Activated CD4-positive, alpha-beta T cell treated with anti-CD3 and anti-CD28 coated beads, Interleukin-2, amount 10 ng/mL, durations not matched to agents 7 days and 5 days (primary cell): ENCODE measurements at places on chromosomes 13 and 19.
A peak's percentile ranks its signal among the peaks of the same experiment; 100 is the strongest.

- H3K27ac ChIP-seq: peak overlapping the region; percentile 93
- no peak for DNase-seq
- peaks cover 5% of the 10 kb centered on the region for H3K36me3 ChIP-seq
- no peak overlapping the region for H3K4me3 ChIP-seq
- H3K4me1 ChIP-seq: peaks cover 83% of the 10 kb centered on the region
Measured at GRCh38 chr19:4372165-4373012, 28.0 kb downstream of the SH3GL1 start.

- peaks cover 1% of the 10 kb centered on the region for H3K36me3 ChIP-seq
- peaks cover 2% of the 10 kb centered on the region for H3K27me3 ChIP-seq
- no peak for DNase-seq
- peaks cover 31% of the 10 kb centered on the region for H3K4me1 ChIP-seq
- H3K4me3 ChIP-seq: no peak overlapping the region
Measured at GRCh38 chr13:48851707-48852106, 124.0 kb upstream of the FNDC3A start.

GRCh38 chr13:34357435-34358232 is 539.7 kb downstream of the RFC3 start:
- no peak overlapping the region for H3K4me3 ChIP-seq
- no peaks in the 10 kb centered on the region for H3K36me3 ChIP-seq
- no peak overlapping the region for H3K27ac ChIP-seq
- no peaks in the 10 kb centered on the region for H3K4me1 ChIP-seq
- DNase-seq: no peak

DNA sequence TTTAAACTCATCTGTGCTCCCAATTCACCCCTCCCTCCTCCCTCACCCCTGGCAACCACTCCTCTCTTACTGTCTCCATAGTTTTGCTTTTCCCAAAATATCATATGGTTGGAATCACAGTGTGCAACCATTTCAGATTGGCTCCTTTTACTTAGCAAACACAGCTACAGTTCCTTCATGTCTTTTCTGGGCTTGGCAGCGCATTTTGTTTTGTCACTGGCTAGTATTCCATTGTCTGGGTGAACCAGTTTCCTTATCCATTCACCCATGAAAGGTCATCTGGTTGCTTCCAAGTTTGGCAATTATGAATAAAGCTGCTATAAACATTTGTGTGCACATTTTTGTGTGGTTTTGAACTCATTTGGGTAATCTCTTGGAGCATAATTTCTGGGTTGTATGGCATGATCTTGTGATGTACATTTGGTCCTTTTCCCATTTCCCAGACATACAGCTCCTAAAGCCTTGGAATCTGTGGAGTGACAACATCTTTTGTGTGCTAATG is 23.9 kb upstream of the GAS6 start:
- H3K27me3 ChIP-seq: peaks cover 29% of the 10 kb centered on the region
- no peak overlapping the region for H3K27ac ChIP-seq
- peaks cover 3% of the 10 kb centered on the region for H3K4me1 ChIP-seq
- no peak overlapping the region for H3K4me3 ChIP-seq
- no peak for DNase-seq
- H3K36me3 ChIP-seq: no peaks in the 10 kb centered on the region

GRCh38 chr19:39193803-39194202 is 3.0 kb upstream of the NCCRP1 start:
- no peak overlapping the region for H3K4me3 ChIP-seq
- peaks cover 23% of the 10 kb centered on the region for H3K4me1 ChIP-seq
- H3K27me3 ChIP-seq: peaks cover 47% of the 10 kb centered on the region
